A549 treated with DMSO at 1 μM for 4 hours (cell line): ENCODE measurements at places on chromosomes 7 and 10. TPM values are rescaled to one million over a fixed set of nuclear protein-coding genes. Genes with fewer than 3 reads are reported as not detected.

UNCX gene
- 0.07 to 0.08 TPM in 2 of 5 replicates, not detected in the others for total RNA-seq

MYL10 gene
- total RNA-seq: 0.24 TPM in 1 of 5 replicates, not detected in the others

HMX2 gene
- 0.06 to 0.27 TPM (median 0.15 TPM) in 4 of 5 replicates, not detected in the other for total RNA-seq

MUC3A gene
- total RNA-seq: 11.2 to 15.3 TPM (median 12.8 TPM) in 5 replicates

ZNF487 gene
- total RNA-seq: 5.6 to 7.2 TPM (median 7.0 TPM) in 5 replicates

LLCFC1 gene
- not detected in 5 replicates for total RNA-seq

ASZ1 gene
- not detected in 5 replicates for total RNA-seq

CALML5 gene
- total RNA-seq: not detected in 5 replicates
